ENCODE measurements at places on chromosomes 6 and 20. TPM values are rescaled to one million over a fixed set of nuclear protein-coding genes. Genes with fewer than 3 reads are reported as not detected.

DNA sequence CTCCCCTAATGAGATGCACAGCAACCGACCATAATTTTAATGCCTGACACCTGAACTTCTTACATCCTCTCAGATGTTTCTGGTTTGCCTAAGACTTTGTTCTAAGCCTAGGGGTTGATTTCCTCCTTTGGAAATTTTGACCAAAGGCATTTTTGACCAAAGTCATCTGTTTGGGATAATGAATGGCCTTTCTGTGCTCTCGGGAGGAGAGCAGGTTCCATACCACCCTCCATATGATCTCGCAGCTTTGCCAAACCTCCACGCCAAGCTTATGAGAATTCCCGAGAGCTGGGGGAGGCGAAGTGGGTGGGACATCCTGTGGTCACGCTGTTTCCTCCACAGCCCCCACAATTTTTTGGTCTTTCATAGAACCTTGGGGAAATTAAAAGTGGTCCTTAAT is 91.7 kb downstream of the SCML4 start:
- no peaks in the 10 kb centered on the region for H3K4me1 ChIP-seq
- H3K4me3 ChIP-seq, result no peak overlapping the region
- H3K27ac ChIP-seq, result no peak overlapping the region
- no peak for DNase-seq
- no peaks in the 10 kb centered on the region for H3K27me3 ChIP-seq

DNA sequence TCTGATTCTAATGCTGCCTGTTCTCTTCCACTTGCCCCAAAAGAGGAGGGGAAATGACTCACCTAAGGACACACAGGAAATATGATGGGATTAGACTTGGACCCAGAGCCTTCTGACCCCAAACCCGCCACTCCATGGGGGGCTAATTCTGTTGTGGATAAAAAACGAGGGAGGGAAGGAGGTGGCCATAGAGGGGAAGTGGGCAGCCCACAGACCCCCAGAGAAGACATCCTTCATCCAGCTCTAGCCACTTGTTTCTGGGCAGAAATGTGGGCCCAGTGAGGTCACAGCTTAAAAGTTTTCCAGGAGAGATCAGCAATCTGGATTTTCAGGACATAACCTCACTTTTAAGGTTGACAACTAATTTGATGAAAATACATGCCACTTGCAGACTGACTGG is 202.1 kb downstream of the ANKRD60 start:
- H3K36me3 ChIP-seq, result no peaks in the 10 kb centered on the region
- no peaks in the 10 kb centered on the region for H3K27me3 ChIP-seq
- no peaks in the 10 kb centered on the region for H3K4me1 ChIP-seq
- H3K27ac ChIP-seq, result no peak overlapping the region
- no peak overlapping the region for H3K4me3 ChIP-seq

DNA sequence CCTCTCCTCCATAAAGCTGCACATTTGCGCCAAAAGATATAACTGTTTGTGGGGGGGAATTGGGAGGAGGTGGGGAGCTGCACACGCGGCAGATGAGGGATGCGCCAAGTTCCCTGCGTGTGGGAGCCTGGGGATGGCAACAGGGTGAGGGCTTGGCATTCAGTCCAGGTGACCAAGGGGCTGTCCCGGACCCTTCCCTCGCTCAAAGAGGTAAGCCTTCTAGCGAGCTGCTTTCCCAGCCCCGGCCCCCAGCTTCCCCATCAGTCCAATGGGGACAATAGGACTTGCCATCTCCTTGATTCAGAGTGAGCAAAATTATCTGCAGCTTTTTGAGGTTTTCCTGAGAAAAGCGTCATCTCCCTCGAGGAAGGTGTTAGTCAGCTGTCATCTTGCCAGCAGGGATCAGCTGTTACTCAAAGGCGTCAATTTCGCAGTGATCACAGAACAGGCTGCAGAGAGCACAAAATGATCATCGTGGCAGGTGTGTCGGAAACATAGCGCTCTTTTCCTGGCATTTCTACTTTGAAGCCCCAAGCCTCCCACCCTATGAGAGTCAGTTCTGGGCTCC is 21.3 kb downstream of the ZNF831 start:
- DNase-seq, result no peak
- no peaks in the 10 kb centered on the region for H3K4me1 ChIP-seq
- no peak overlapping the region for H3K27ac ChIP-seq
- H3K4me3 ChIP-seq, result no peak overlapping the region
- H3K36me3 ChIP-seq, result no peaks in the 10 kb centered on the region
- no peaks in the 10 kb centered on the region for H3K27me3 ChIP-seq

DNA sequence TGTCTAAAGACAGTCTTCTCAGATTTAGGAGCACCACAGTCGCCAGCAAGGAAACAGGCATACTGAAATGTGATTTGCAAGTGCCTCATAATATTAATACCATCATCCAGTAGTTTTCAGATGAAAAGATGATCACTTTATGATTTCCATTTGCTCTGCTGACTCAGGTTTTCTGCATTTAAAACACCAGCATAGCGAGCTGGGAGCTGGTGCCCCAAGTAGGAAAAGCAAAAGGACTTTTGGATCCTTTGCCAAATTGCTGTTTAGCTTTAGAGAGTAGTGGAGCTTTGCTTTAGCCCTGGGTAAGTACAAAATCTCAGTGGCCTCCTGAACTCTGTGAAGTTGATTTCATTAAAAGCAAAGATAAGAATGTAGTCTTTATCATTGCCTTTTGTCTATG is 78.5 kb downstream of the JAG1 start:
- no peak overlapping the region for H3K4me3 ChIP-seq
- no peaks in the 10 kb centered on the region for H3K36me3 ChIP-seq
- H3K4me1 ChIP-seq, result peaks cover 38% of the 10 kb centered on the region
- no peaks in the 10 kb centered on the region for H3K27me3 ChIP-seq
- no peak for DNase-seq

DNA sequence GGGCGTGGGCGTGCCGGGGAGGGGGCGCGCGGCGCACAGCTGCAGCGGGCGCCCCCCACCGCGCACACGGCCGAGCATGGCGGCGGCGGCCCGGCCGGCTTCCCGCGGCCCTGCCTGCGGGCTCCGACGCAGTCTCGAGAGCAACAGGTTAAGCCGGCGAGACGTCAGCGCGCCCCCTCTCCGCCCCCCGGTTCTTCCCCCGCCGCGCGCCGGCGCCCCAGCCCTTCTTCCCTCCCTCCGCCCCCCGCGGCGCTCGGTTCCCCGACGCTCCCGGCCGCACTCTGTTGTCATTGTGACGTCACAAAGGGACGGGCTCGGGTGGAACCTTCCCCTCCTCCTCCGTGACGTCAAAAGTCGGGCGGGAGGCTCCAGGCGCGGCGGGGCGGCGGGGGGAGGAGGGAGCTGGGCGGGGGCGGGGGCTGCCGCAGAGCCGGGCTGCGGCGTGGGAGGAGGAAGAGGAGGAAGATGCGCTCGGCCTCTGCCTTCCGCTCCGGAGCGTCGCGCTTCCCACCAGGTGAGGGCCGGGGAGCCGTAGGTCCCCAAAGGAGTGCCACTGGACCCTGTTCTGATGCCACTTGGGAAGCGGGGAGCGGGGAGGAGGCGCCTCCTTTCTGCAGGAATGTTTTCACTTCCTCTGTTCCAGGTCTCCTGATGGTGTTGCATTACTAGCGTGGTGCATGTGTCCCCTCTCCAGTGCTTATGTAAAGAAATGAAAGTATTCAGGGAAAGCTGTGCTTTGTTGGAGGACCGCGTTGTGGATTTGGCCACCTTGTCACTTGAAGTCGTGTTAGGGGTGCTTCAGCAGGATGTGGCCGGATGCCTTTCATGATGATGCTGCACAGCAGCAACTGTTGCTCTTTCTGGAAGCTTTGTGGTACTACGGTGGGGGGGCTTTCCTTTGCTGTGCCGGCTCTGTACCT is 2.8 kb downstream of the JARID2 start:
- no peaks in the 10 kb centered on the region for H3K27me3 ChIP-seq
- H3K4me1 ChIP-seq, result peaks cover 8% of the 10 kb centered on the region
- no peaks in the 10 kb centered on the region for H3K36me3 ChIP-seq
- peak overlapping the region; percentile 88 for H3K4me3 ChIP-seq
- peak overlapping the region; percentile 89 for H3K27ac ChIP-seq

DNA sequence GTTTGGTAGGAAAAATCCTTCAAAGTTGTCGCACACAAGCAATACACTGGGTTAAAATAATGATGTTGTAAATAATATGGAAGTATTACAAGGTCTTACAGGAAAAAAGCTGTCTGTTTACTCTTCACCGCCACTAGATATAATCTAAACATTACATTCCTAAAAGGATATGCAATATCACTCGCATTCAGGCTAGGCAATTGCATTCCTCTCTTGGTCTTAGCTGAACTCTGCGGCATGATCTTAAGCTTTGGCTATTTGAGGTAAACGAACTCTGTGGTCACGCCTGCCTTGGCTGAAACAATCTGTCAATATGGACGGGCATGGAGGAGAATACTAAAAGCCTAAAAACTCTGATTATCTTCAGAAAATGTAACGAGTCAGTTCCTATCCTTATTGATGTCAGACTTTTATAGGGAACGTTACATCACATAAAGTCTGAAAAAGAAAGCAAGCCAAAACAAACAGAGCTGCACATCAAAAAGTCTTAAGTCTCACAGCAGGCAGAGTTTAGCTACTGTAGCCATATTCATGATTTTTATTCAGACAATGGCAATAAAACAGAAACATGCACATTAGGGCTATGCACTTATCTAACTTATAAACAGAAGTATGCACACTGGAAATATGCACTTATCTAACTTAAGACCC is 30.8 kb upstream of the FILIP1 start:
- peak overlapping the region; percentile 8 for H3K4me3 ChIP-seq
- DNase-seq, result no peak
- H3K27ac ChIP-seq, result peak overlapping the region; percentile 51

DNA sequence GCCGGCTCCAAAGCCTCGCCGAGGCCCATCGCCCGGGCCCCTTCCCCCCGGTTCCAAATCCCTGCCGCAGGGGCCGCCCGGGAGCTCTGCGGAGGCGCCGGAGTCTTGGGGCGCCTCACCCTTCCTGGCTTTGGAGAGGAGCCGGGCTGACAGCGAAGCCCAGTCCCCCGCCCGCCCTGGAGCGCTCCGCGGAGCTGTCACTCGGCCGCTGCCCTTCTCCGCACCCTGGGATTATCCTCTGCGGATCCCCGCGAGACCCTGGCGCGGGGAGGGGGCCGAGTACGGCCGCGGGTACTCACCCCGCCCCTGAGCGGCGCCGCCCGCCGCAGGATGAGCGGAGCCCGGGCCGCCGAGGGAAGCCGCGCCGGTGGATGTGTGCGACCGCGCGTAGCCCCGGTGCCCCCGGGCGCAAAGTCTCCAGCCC is 343 bp downstream of the SNAP91 start:
- peaks cover 42% of the 10 kb centered on the region for H3K27me3 ChIP-seq
- H3K4me3 ChIP-seq, result peak overlapping the region; percentile 66
- no peaks in the 10 kb centered on the region for H3K36me3 ChIP-seq
- no peak overlapping the region for H3K27ac ChIP-seq
- DNase-seq, result no peak
- peaks cover 14% of the 10 kb centered on the region for H3K4me1 ChIP-seq

- no peak overlapping the region for H3K27ac ChIP-seq
- H3K4me1 ChIP-seq, result no peaks in the 10 kb centered on the region
- H3K27me3 ChIP-seq, result no peaks in the 10 kb centered on the region
- DNase-seq, result no peak
Observed at GRCh38 chr6:29493261-29493660, 5.5 kb upstream of the MAS1L start.

GRCh38 chr6:110613356-110613755 is 136.9 kb upstream of the SLC22A16 start:
- peaks cover 9% of the 10 kb centered on the region for H3K4me1 ChIP-seq
- DNase-seq, result no peak
- H3K4me3 ChIP-seq, result no peak overlapping the region
- H3K36me3 ChIP-seq, result peaks cover 19% of the 10 kb centered on the region

- H3K36me3 ChIP-seq, result no peaks in the 10 kb centered on the region
- H3K4me3 ChIP-seq, result no peak overlapping the region
- H3K27me3 ChIP-seq, result no peaks in the 10 kb centered on the region
- no peak for DNase-seq
Observed at GRCh38 chr6:12621754-12622153, 94.8 kb upstream of the PHACTR1 start.

DNA sequence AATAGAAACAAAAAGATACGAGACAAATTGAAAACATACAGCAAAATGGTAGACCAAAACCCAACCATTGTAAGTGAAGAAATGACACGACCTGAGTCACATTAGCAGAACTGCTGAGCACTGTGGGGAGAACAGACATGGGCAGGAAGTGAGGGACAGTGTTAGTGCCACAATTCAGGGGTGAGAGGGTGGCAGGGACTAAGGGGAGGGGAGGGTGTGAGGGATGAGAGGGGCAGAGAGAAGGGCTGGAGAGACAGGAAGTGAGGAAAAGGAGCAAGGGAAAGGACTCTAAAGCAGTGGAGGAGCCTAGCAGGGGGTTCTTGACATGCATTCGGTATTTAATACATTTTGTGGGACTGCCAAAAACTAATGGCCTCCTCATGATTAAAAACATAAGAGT is 45.0 kb upstream of the TRIM26 start:
- DNase-seq, result no peak
- H3K4me3 ChIP-seq, result no peak overlapping the region
- H3K27me3 ChIP-seq, result no peaks in the 10 kb centered on the region
- H3K36me3 ChIP-seq, result no peaks in the 10 kb centered on the region

- DNase-seq, result no peak
- H3K4me1 ChIP-seq, result no peaks in the 10 kb centered on the region
- no peak overlapping the region for H3K4me3 ChIP-seq
- H3K27me3 ChIP-seq, result no peaks in the 10 kb centered on the region
- no peaks in the 10 kb centered on the region for H3K36me3 ChIP-seq
Observed at GRCh38 chr20:60565551-60565950, 607.3 kb downstream of the CDH26 start.

GRCh38 chr6:22146678-22146930 is 150.2 kb downstream of the PRL start:
- H3K36me3 ChIP-seq, result no peaks in the 10 kb centered on the region
- no peaks in the 10 kb centered on the region for H3K27me3 ChIP-seq
- DNase-seq, result no peak
- H3K27ac ChIP-seq, result no peak overlapping the region

DNA sequence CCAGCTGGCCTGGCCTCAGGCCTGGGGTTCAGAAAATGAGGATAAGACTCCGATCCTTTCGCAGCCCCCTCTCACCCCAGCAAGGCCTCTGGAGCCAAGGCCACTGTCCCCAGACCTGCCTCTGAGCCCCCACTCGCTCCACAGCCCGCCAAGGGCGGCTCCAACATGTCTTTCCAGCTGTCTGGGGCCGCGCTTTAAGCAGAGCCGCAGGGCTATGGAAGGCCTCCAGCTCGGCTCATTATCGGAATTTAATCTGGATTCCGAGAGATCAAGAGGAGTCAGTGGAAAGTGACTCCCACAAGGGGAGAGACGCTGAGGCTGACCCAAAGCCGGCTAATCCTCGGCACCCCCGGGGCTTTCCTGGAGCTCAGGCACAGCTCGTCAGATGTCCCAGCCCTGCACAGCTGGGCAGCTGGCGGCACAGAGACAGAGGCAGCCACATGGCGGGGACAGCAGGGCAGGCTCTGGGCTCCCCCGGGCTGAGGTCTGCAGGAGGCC is 41.8 kb downstream of the BMP7 start:
- H3K4me1 ChIP-seq, result no peaks in the 10 kb centered on the region
- H3K27me3 ChIP-seq, result no peaks in the 10 kb centered on the region
- no peak for DNase-seq

- H3K4me3 ChIP-seq, result no peak overlapping the region
- H3K27me3 ChIP-seq, result no peaks in the 10 kb centered on the region
- no peak for DNase-seq
- peaks cover 5% of the 10 kb centered on the region for H3K36me3 ChIP-seq
- H3K27ac ChIP-seq, result no peak overlapping the region
- peaks cover 3% of the 10 kb centered on the region for H3K4me1 ChIP-seq
Observed at GRCh38 chr6:118632359-118632758, 19.0 kb downstream of the CEP85L start.

HTR1E gene
- not detected for total RNA-seq

ENPP4 gene
- 19.1 TPM for total RNA-seq

GPX5 gene
- total RNA-seq, result not detected

CST5 gene
- not detected for total RNA-seq

SRSF12 gene
- total RNA-seq, result 1.2 TPM

ADGRF4 gene
- not detected for total RNA-seq

THBD gene
- 14.3 TPM for total RNA-seq

ULBP2 gene
- total RNA-seq, result not detected

Data from sigmoid colon (tissue), 7 donors.